Type B pancreatic cell (in vitro differentiated cells): ENCODE measurements at places on chromosomes 1 and 21.

GRCh38 chr21:32918478-32919120 lies 107.1 kb upstream of the OLIG2 start:
- H3K27ac ChIP-seq: no peak overlapping the region
- no peaks in the 10 kb centered on the region for H3K4me1 ChIP-seq
- no peaks in the 10 kb centered on the region for H3K36me3 ChIP-seq
- DNase-seq: no peak
- no peak overlapping the region for H3K4me3 ChIP-seq

GRCh38 chr1:179228783-179229213 lies 679 bp downstream of the ABL2 start:
- peak overlapping the region; percentile 94 for H3K4me3 ChIP-seq
- peak; percentile 71 for DNase-seq
- H3K27me3 ChIP-seq: no peaks in the 10 kb centered on the region

DNA sequence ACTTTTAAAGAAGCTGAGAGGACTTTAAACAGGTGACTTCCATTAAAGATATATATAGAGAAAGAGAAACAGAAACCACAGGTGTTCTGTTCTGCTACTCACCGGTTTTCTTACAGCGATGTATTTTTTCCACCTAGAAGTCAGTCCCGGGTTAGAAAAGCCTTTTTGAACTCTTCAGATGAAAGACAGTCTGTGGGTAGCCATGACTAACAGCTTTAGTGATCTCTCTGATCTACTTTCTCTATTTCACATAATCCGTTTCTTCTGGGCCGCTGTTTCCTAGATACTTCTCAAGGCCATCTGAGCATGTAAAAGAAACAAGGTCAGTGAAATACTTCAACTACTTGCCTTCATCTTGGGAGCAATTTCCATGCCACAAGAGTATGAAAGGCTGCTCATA lies 25.1 kb downstream of the WDR64 start:
- no peaks in the 10 kb centered on the region for H3K36me3 ChIP-seq
- no peak overlapping the region for H3K4me3 ChIP-seq
- H3K4me1 ChIP-seq: no peaks in the 10 kb centered on the region

DNA sequence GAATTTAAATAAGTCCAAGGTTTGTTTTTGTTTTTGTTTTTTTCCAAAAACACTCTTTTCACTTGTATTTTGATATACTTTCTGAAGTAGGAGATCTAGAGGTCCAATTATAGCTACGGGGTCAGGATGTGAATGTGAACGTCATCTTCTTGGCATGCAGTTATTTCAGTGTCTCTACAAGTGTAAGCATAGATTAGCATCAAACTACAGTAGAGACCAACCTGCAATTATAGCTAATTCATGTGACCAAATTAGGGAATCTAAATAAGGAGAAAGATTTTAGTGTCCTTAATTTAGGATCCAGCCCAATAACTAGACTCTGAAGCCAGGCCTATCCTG lies 107.3 kb upstream of the PALMD start:
- peaks cover 10% of the 10 kb centered on the region for H3K4me1 ChIP-seq
- H3K4me3 ChIP-seq: no peak overlapping the region
- H3K36me3 ChIP-seq: no peaks in the 10 kb centered on the region
- DNase-seq: no peak
- H3K27me3 ChIP-seq: no peaks in the 10 kb centered on the region

DNA sequence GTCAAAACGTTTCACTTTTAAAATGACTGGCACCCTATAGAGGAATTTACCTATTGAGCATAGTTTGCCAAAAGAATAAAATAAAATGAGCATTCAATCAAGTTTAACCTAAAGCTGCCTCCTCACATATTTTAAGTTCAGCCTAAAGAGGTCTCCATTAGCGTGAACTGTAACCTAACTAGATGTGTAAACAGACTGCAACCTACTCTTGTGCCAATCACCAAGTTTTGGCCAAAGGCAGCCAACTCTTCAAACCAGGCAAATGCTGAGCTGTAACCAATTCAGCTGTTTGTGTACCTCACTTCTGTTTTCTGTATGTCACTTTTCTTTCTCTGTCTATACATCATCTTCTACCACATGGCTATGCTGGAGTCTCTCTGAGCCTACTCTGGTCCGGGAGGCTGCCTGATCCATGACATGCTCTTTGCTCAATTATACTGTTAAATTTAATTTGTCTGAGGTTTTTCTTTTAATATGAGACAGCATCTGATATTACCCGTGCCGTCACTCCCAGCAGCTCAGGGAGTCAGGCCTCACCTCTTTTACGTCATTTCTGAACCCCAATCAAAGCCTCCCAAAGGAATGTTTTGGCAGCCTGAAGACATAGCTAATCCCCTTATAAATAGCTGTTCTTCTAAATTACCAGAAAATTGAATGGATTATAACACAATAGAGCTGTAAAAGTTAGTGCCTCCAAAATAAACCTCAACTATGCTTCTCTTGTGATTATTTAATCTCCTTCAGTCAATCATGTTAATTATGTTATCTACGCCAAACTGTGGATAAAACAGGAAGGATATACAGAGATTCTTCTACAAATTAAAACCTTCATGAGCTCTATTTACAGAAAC lies 81.0 kb upstream of the NR5A2 start:
- no peak for DNase-seq
- no peaks in the 10 kb centered on the region for H3K36me3 ChIP-seq
- H3K27ac ChIP-seq: no peak overlapping the region
- no peaks in the 10 kb centered on the region for H3K27me3 ChIP-seq
- no peaks in the 10 kb centered on the region for H3K4me1 ChIP-seq

DNA sequence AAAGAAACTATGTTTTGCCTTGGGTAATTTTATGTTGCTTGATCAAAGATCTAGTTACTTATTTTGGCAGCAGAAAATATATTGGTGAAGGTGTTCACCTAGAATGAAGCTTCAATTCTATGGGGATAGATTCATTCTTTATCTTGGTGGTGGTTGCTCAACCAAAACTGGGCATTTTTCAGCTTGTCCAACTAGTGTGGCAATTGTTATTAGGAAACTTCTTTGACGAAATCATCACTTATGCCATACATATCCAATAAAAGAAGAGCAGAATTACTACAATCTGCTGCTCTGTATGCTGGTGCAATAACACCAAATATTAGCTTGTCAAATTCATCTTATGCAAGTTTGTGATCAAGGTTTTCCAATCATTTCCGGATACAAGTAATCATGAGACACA lies 26.8 kb upstream of the TMPRSS15 start:
- no peaks in the 10 kb centered on the region for H3K4me1 ChIP-seq
- no peaks in the 10 kb centered on the region for H3K36me3 ChIP-seq
- no peaks in the 10 kb centered on the region for H3K27me3 ChIP-seq
- no peak for DNase-seq

DNA sequence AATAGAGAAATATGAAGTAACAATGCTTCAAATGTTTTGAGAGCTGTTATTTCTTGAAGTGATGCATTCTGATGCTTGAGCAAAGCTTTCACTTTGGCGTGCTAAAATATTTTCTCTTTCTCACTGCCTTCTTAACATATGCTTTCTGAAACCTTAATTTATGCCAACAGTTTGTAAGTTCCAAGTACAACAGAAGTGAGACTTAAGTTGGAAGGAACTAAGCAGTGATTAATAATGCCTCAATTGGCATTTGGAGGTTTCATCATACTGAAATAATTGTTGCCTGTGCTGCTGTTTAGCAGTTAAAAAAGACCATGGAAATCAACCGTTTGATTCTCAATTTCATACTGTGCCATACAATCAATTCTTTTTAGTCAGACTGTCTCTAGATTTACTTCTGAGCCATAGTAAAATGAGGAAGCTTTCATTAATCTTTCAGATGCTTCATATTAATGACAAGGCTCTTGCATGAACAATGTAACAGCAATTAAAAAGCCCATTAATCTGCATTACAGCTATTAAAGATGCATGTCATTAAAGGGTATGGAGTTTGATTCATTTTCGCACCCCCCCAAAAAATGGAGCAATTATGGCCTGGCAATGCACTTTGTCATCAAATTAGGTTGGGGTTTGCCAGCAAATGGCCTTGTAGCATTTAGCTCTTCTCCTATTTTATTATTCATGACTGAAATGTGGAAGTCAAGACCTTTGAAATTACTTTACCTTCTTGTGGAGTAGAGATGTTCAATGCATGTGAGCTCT lies 375.3 kb downstream of the USH2A start:
- H3K27me3 ChIP-seq: no peaks in the 10 kb centered on the region
- no peak overlapping the region for H3K27ac ChIP-seq
- DNase-seq: no peak
- H3K4me1 ChIP-seq: no peaks in the 10 kb centered on the region

GRCh38 chr1:32329931-32330466 lies 6.0 kb downstream of the MARCKSL1 start:
- H3K36me3 ChIP-seq: peaks cover 58% of the 10 kb centered on the region
- peaks cover 31% of the 10 kb centered on the region for H3K4me1 ChIP-seq
- no peak overlapping the region for H3K27ac ChIP-seq
- no peak for DNase-seq
- H3K27me3 ChIP-seq: no peaks in the 10 kb centered on the region
